ENCODE measurements at places on chromosomes 1 and 21.

GRCh38 chr21:31766899-31767298 lies 35.0 kb upstream of the SCAF4 start:
- DNase-seq = no peak

DNA sequence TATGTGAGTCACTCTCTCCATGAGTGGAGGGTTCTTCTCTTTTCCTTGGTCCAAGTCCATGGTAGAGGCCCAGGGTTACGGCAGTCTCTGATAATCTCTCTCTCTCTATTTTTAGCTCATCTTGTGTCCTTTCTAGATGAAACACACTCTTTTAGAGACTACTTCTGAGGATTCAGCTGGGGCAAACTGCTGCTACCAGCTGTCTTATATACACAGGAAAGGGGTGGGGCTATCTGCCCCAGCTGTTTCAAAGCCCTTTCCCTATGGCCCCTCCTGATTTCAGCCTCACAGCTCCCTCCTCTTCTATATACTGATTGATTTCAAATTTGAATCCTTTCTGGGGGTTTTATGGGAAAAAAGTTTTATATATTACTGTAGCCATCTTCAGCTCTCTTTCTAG lies 324.8 kb downstream of the RWDD3 start:
- no peak for DNase-seq

DNA sequence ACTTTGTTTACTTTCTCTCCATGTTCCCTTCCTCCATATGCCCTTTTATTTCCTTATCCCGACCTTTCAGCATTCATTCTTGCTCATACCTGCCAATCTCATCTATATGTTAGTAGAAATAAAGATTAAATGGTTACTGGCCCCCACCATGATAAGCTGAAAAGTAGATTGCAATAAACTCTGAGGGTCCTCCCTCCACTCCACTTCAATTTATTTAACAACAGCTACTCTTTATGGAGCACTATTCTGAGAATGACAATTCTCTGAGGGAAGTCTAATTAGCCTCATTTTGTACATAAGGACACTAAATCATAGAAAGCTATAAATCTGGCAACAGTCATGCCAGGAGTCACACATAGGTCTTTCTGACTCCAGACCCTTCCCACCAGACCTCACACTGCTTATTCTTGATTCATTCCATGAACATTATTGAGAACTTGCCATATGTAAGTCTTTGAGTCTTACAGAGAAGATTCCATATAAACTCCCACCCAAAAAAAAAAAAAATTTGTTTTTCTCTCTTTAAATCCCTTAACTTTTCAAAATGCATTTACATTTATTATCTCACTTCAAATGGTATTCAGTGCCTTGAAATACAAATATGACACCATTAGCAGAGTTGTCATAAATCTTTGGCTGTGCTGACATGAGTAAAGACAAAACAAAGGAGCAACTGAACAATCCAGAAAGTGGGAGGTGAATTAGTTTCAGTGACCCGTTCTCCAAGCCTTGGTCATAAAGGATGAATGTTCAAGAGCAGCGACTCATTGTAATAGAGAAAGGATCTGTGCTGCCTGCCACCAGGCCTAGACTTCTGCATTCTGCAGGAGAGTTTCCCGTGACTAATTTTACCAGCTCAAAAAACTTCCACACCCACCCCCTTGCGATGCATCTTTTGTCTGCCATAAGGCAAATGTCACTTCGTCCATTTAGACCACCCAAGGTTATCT lies 28.5 kb downstream of the PALMD start:
- no peak for DNase-seq

GRCh38 chr1:10718083-10718415 lies 78.4 kb downstream of the CASZ1 start:
- DNase-seq = no peak

Data from T-helper 9 cell (primary cell).